ACHN (cell line): ENCODE measurements at places on chromosomes 13 and 19.
A peak's percentile ranks its signal among the peaks of the same experiment; 100 is the strongest.

- DNase-seq, result no peak
These were observed 99.0 kb downstream of the MBNL2 start for GRCh38 chr13:97321101-97321500.

DNA sequence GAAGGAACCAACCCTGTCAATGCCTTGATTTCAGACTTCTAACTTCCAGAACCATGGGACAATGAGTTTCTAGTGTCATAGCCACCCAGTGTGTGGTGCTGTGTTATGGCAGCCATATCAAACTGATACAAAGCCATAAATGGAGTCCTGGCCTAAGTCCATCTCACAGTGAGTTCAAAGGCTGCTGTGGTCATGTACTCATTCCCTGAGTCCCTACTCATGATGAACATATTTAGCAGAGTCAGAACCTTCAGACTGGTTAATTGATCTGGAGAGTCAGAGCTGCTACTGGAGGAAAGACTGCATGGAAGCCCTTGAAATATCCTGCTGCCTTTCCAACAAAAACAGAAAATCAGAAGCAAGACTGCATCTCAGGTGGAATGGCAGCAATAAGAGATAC is 39.2 kb upstream of the CSNK1A1L start:
- DNase-seq, result no peak

- peak; percentile 16 for DNase-seq
These were observed 495 bp downstream of the DCLK1 start for GRCh38 chr13:36130552-36131221.

- DNase-seq, result no peak
These were observed 4.0 kb downstream of the TPGS1 start for GRCh38 chr19:511101-511851.

DNA sequence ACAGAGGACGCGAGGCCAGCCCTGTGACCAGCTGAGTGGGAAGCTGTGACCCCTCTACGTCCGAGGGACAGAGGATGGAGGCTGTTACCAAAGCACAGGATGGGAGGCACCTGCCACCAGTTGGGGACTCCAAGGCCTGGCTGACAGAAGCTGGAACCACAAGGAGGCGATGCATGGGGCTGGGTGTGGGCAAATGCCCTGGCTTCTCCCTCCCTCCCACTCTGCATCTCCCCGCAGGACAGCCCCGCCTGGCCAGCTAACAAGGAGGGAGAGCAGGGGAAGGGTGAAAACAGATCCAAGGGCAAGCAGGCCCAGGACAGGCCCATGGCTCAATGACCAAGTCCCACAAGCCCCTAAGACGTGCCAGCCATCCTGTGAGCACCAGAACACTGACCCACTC is 28.6 kb downstream of the AKT2 start:
- no peak for DNase-seq
